ENCODE measurements at places on chromosomes 16 and 17. TPM values are rescaled to one million over a fixed set of nuclear protein-coding genes. Genes with fewer than 3 reads are reported as not detected.

KRT17 gene
- total RNA-seq = 28.0 TPM

RPS15A gene
- total RNA-seq = 235 TPM

OTOP3 gene
- not detected for total RNA-seq

C16orf54 gene
- 0.30 TPM for total RNA-seq

NACA2 gene
- total RNA-seq = not detected

HELZ gene
- total RNA-seq = 50.0 TPM

TM4SF5 gene
- not detected for total RNA-seq

MYADML2 gene
- 3.7 TPM for total RNA-seq

Data from dorsolateral prefrontal cortex (tissue), 122 donors.